NCI-H146 (cell line): ENCODE measurements at places on chromosomes 4 and X.

GRCh38 chr4:67160394-67160793 lies 384.9 kb downstream of the CENPC start:
- DNase-seq = no peak

GRCh38 chrX:105658136-105658535 lies 164.2 kb upstream of the NRK start:
- DNase-seq = no peak

DNA sequence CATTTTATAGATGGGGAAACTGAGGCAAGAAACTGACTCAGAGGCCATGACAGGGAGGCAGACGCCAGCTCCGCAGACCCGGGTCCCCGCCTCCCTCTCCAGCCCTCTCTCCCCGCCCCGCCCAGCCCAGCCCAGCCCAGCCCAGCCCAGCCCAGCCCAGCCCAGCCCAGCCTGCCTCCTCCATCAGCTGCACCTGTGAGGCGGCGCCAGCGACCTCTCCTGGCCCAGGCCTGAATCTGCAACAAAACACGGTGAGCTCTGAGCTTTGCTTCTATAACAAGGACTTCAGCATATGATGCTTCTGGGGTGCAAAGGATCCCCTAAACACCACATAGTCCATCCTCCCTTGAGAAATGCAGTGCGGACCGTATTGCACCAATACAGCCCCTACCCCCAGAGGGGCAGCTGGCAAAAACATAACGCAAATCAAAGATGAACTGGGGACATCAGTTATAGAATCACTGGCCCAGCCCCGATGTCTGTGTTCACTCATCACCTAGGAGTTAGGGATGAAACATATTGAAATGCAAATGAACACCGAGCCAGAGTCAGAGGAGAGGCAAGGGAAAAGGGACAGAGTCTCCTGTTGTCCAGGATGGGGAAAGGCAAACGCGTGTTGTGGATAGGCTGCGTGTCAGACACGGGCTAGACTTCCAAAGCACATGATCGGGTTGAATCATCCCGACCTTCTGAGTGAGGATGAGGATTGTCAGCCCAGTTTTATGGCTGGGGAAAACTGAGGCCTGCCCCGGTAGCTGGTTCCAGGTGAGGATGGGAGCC lies 216.1 kb upstream of the PSAPL1 start:
- no peak for DNase-seq

- DNase-seq = no peak
Measured at GRCh38 chrX:15500497-15500966, at the start of gene BMX. BMX (plus strand) TSS chrX:15500807; CDS start chrX:15508354, 7,547 bp downstream.

- no peak for DNase-seq
Measured at GRCh38 chrX:31168551-31168950, 96.7 kb upstream of the FTHL17 start.

GRCh38 chrX:69195192-69195591 lies 29.9 kb upstream of the PJA1 start:
- DNase-seq = no peak

- no peak for DNase-seq
Measured at GRCh38 chr4:118226311-118227010, 126.3 kb downstream of the PRSS12 start.

GRCh38 chr4:139144161-139144859 lies 32.7 kb downstream of the ELF2 start:
- DNase-seq = no peak

DNA sequence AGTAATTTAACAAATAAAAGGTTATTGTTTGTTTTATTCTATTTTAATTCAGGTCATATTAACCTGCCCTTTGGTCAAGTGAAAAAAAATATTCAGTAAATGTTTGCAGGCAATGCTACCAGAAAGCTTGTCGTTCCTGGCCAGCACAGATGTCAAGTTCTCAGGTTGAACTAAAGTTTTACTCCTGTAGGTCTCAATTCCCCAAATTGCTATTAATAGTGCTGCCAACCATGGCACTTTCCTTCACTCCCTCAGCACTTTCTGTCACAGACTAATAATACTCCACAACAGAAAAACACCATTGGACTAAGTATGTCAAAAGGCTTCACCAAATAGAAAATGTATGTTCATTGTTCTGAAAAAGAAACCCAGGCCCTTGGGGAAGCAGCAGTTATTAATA lies 79.2 kb upstream of the C4orf54 start:
- no peak for DNase-seq

DNA sequence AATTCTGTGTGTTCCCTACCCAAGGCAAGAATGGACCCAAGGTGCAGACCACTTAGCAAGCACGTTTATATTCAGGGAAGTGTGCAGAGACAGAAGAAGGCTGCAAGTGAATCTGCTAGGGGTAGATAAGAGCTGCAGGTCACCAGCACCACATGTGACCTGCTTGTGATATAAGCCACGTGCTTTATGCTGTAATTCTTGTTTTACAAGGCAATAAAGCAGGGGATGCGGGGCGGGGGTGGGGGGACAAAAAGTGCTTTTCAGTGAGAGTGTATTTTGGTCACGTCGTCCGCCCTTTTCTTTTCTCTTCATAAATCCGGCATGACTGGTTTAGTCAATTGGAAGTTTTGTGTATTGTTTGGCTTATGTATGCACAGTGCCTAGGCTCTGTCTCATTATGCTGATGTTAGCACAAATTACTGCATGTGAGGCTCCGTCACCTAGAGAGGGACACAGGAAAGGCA lies 192.7 kb downstream of the RBMX2 start:
- DNase-seq = no peak

GRCh38 chr4:183326853-183327252 lies 4.6 kb upstream of the CLDN24 start:
- DNase-seq = peak; percentile 29

- DNase-seq = no peak
Measured at GRCh38 chrX:120021927-120022326, 55.6 kb downstream of the RHOXF2B start.

DNA sequence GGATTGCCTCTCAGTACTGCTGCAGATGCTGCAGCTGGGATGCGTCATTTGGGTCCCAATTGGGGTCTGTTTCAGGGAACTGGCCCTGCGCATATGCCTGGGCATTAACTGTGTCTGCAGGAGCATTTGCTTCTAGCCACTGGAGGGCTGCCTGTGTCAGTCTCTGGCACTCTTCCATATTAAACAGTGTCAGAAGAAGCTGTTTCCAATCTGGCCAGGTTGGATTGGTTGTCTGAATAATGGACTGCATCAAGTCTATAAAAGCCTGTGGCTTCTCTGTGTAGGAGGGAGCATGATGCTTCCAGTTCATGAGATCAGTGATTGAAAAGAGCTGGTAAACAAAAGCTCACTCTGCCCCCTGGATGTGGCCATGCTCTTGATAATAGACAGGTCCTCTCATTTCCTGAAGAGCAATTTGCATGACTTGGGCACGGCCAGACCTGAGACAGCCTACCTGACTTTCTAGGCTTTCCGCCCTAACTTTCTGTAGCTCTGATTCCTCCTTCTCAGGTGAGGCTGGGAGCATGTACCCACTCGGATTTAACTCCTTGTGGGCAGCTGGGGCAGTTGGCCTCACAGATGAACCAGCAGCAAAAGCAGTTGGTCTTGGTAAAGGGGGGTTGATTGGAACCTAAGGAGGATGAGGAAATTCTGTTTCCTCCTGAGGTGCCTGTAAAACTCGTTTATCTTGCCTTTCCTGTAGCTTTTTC lies 29.2 kb downstream of the SULT1E1 start:
- peak; percentile 91 for DNase-seq

GRCh38 chr4:76296286-76296820 lies 10.2 kb upstream of the STBD1 start:
- DNase-seq = no peak

DNA sequence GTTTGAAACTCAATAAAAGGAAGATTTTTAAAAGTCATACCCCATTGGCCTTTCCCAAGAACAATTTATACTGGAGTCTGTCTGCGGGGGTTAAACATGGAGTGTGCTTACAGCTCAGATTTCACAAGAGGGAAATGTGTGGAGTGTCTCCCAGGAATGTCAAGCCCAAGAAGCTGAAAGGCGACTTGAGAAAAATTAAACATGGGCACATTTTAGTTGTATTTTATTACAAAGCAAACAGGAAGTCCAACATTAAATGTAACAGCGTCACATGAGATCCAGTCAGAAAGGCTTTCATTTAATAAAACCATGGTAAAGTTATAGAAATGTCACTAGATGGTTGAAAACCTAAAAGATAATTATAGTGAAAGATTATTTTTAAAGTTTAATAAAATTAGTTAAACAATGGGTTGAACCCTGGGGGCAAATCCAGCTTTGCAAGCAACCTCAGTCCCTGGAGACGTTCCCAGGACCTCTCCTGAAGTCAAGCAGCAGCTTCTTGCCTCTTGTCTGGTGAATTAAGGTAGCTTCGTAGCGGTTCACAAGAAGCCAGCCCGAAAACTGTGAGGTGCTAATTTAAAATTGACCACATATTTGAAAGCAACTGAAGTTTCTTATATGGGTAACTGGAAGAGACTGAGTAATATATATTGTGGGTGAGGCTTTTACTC lies 168.4 kb upstream of the EDNRA start:
- no peak for DNase-seq

DNA sequence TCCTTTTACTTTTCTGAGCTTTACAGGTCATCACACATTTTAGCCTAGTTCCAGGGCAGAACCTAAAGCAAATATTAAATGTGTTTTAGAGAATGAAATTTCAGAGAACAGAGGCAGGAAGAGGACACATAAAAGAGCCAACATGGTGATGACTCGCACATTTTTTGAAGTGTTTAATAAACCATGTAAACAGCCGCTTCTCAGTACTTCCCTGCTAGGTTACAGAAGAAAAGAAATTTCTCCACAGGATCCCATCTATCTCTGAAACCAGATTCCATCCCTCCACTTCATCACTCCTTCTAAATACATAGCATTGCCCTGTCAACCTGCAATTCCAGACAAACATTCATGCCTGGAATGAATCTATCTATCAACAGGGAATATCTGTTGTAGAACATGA lies 949.5 kb upstream of the PCDH7 start:
- no peak for DNase-seq

- DNase-seq = no peak
Measured at GRCh38 chr4:52714597-52715254, 36.5 kb downstream of the ERVMER34-1 start.

GRCh38 chr4:93346840-93347239 lies 481.7 kb upstream of the ATOH1 start:
- DNase-seq = no peak

GRCh38 chr4:8580321-8581093 lies at the start of gene GPR78:
GPR78 (plus strand) TSS chr4:8580392; CDS start chr4:8580983, 591 bp downstream.
- no peak for DNase-seq

GRCh38 chr4:32551943-32552342 lies 1831.8 kb downstream of the PCDH7 start:
- DNase-seq = no peak

- peak; percentile 24 for DNase-seq
Measured at GRCh38 chr4:82360298-82361177, 13.3 kb downstream of the HNRNPD start.

- DNase-seq = peak; percentile 56
Measured at GRCh38 chrX:151082077-151082948, 94.1 kb upstream of the GPR50 start.

- peak; percentile 44 for DNase-seq
Measured at GRCh38 chrX:155027509-155028066, 944 bp downstream of the FUNDC2 start.

GRCh38 chr4:40842725-40843423 lies 93.1 kb downstream of the NSUN7 start:
- peak; percentile 56 for DNase-seq

DNA sequence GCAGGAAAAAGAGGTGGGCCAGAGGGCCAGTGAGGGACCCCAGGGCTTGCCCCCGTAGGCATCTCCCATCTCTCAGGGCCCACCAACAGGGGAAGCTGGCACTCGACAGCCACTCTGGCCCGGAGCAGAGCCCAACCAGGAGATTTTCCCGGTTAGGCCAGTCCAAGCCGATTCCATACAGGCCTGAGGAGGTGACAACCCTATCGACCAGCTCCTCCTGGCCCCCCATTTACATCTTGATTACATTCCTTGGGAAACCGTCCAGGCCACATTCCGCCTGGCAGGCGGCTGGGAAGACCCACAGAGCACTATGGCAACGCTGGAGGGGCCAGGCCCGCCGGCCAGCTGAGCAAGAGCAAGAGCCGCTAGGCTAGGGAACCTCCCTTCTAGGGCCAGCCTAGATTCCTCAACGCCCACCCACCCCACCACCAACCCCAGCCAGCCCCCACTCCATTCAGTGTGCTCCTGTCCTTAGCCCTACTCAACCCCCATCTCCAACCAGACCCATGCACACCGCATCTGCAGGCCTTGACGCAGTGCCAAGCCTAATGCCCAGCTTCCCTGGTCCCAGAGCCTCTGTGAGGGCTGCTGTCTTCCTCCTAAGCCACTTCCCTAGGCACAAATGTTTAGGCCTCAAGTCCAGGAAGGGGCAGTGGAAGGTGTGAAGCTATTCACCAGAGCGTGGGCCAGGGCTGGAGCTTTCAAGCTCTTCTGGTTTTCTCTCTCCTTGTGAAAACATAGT lies 161.2 kb downstream of the EFNB1 start:
- DNase-seq = no peak

DNA sequence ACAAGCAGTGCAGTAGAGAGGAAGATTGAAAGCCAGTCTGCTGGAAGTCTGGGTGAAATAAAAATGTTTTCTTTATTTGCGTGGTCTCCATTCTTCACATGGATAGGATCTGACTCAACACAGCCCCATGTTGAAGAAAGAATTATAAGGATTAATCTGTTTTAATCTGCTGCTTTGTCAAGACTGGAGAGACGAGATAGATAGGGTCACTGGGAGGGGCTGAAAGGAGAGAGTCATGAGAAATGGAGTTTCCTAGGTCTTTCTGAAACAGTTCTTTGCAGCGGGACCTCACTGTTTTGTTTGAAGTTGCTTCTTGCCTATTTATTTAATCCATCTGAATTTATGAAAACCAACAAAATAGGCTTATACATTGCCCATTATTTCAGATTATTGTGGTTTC lies 32.4 kb upstream of the RHOH start:
- no peak for DNase-seq

GRCh38 chrX:11431786-11432185 lies 138.6 kb downstream of the AMELX start:
- DNase-seq = no peak

DNA sequence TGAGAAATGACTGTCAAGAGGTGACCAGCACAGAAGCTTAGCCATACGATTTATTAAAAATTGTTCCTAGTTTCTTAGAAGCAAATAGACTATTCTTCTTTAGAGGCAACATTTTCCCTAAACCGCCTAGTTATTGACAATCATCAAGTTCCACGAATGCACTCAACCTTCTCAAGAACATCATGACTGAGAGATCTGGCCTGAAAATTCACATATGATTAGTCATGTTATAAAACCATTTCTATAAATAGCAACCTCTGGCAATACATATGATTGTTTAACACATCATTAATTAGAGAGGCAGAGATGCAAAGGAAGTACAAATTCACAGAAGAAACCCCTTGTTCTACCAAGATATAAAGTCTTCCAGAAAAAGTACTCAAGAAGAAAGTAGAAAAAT lies 6.7 kb downstream of the NUP62CL start:
- DNase-seq = no peak

DNA sequence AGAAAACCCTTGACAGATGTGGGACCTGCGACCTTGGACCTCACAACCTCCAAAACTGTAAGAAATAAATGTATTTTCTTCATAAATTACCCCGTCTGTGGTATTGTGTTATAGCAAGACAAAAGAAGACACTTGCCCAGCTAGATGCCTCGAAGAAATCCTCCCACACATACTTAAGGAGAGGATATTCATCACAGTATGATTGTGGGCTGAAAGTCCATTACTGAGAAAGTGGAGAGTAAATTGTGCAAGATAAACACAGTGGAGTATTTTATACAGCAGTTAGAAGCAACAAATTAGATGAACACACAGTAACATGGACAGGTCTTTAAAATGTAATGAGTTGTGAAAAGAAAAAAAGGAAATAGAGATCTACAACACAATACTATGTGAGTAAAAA lies 25.8 kb upstream of the PLA2G12A start:
- DNase-seq = no peak
